ENCODE measurements at places on chromosomes 13 and 19. TPM values are rescaled to one million over a fixed set of nuclear protein-coding genes. Genes with fewer than 3 reads are reported as not detected.

Gene LGALS16
- total RNA-seq: not detected

Gene LYPD3
- total RNA-seq: 0.78 TPM

Gene WDR62
- total RNA-seq: 26.5 TPM

Gene PTH2
- not detected for total RNA-seq

Gene KASH5
- not detected for total RNA-seq

Gene KLK10
- 0.27 TPM for total RNA-seq

Gene NECTIN2
- total RNA-seq: 90.3 TPM

Gene GPR12
- total RNA-seq: not detected

Gene C19orf47
- 31.8 TPM for total RNA-seq

Gene ZNF844
- total RNA-seq: not detected

Gene ZNF681
- not detected for total RNA-seq

Gene ARHGAP45
- total RNA-seq: 2.2 TPM

Gene ATG4D
- 19.4 TPM for total RNA-seq
